ENCODE measurements at places on chromosomes 1 and 21.
A peak's percentile ranks its signal among the peaks of the same experiment; 100 is the strongest.

- DNase-seq, result peak; percentile 39
Observed at GRCh38 chr1:46757247-46757955, 38.5 kb upstream of the EFCAB14 start.

GRCh38 chr21:31316488-31317169 is 27.4 kb downstream of the TIAM1 start:
- DNase-seq, result peak; percentile 62

GRCh38 chr1:185956881-185957280 is 222.7 kb downstream of the HMCN1 start:
- DNase-seq, result no peak

- DNase-seq, result no peak
Observed at GRCh38 chr1:237779356-237779755, 111.4 kb downstream of the ZP4 start.

DNA sequence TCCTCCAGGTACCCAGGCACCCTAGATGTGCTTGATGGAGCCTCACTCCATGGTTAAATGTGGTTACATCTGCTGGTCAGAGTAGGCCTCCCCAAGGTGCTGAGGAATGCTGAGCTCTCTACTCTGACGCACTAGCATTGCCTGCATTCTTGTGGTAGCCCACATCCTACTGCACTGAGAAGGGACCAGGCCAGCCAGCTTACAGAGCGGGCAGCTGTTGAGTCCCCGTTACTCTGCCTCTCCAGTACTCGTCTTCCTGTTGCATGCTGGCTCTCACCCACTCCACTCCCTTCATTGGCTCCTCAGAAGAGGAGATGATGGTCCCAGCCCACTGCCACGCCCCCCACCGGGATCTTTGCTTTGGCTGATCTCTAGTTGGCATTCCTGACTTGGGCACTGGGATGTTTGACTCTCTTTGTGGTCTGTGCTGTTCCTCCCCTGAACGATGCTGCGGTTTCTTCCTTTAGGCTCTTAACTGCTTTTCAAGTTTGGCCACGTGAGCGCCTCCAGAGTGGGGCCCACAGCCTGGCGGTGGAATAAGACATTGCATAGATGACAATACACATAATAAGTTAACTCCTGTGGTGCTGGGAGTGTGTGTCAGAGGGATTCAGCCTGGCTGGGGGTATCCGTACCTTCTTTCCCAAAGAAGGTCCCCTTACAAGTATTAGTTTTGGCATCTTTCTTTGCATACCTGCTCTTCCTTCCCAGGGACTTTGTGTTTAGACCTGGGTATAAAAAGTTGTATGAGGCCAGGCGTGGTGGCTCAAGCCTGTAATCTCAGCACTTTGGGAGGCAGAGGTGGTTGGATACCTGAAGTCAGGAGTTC is 18.6 kb downstream of the AZIN2 start:
- peak; percentile 100 for DNase-seq

DNA sequence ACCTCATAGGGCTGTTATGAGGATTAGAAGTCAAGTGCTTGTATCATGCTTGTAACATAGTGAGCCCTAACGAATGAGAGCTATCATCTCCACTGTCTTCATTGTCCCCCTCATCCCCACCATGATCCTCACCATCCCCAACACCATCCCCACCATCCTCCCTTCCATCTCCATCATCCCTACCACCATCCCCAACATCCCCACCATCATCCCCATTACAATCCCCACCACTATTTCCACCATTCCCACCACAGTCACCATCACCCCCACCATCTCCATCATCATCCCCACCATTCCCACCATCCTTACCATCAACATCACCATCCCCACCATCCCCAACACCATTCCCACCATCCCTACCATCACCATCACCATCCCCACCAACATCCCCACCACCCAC is 39.1 kb upstream of the PADI1 start:
- no peak for DNase-seq

DNA sequence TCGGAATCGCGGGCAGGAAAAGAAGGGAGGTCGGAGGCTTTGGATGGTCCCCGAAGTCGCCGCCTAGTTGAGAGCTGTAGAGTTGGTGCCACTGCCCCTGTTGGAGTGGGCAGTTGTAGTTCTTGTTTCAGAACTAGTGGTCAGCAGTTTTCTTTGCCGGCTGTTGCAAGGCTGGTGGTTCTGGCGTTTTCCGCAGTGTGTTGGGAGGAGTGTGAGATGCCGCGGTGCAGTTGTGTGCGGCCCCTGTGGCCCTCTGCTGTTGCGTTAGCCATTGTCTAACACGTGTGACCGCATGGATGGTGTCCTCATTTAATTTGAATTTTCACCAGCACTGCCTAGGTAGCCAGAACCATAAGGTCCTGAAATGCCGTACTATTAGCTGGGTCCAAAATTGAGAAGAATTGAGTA is 1.4 kb downstream of the ARF1 start:
- DNase-seq, result peak; percentile 40

DNA sequence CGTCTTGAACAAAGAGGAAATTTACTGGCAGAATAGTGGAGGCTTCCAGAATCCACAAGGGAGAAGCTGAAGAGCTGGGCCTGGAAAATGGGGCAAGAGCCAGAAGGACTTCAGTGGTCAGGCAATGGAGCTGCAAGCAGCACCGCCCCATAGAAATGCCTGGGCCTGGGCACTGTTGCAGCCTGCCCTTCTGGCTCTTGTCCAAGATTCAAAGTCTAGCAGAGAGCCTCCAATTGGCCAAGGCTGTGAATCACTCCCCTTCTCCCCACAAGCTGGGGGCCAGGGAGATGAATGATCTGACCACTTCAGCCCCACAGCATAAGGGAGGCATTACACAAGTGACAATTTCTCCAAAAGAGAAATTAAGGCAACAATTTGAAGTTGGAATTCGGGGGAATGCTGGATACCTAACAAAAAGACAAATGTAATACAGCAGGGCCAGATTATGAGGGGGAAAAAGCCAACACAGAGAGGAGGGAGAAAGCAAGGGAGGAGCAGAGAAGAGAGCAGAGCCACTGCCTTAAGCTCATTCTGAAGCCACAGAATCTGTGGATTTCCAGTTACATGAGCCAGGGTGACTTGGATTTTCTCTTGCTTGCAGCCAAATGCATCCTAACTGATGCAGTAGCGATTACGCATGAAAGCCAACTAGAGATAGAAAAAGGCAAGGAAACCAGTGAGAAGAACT is 80.3 kb downstream of the LRIG2 start:
- no peak for DNase-seq

GRCh38 chr1:172761581-172762486 is 102.9 kb downstream of the FASLG start:
- DNase-seq, result peak; percentile 66

DNA sequence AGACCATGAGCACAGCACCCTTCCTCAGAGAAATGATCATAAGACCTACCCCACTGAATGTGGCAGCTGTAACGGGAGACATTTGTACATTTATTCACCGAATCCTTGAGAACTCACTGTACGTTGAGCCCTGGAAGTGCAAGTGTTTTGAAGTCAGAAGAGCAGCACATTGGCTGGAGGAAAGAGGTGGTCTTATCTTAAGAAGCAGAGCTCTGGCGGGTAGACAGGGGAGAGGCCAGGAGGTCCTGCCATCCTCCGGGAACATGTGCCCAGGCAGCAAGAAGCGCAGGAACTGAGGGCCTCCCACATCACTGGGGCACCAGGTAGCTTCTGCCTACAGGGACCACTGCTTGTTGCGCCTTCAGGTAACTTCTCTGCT is 169.2 kb upstream of the IRF2BP2 start:
- no peak for DNase-seq

GRCh38 chr1:83500531-83500930 is 498.4 kb downstream of the TTLL7 start:
- no peak for DNase-seq

GRCh38 chr1:50458507-50458906 is 35.3 kb upstream of the DMRTA2 start:
- DNase-seq, result peak; percentile 4

GRCh38 chr1:244833734-244834542 is 1.5 kb upstream of the COX20 start:
- peak; percentile 78 for DNase-seq

- DNase-seq, result no peak
Observed at GRCh38 chr1:56625819-56626440, 19.2 kb upstream of the PRKAA2 start.

DNA sequence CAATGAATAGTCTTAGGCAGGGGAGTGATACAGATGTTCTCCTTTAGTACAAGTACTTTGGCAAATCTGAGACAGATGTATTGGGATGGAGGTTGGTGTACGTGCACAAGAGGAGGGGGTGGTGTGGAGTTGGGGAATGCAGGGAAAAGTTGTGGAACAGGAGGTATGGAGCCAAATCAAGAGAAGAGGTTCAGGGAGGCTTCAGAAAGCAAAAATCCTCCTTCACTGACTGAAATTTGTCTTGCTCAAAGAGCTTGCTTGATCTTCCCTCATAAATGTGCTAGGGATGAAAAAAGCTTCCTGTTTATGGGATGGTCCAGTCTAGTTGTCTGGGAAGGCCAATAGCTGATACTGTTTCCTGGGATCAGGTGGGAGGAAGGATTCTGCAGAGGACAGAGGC is 5.8 kb downstream of the RNF19B start:
- no peak for DNase-seq

DNA sequence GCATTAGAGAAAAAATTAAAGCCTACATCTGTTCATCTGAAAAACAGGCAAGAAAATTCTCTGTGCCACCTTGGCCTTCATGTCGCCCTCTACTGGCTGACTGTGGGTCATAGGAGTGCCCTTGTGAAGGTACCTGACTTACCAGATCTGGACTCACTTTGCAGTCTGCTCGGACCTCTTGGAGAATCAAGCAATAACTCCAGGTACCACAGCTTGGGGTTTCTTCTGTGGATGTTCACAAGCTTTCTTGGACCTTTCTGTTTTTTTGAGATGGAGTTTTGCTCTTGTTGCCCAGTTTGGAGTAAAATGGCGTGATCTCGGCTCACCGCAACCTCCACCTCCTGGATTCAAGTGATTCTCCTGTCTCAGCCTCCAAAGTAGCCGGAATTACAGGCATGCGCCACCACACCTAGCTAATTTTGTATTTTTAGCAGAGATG is 2.4 kb upstream of the PRAMEF18 start:
- DNase-seq, result no peak

DNA sequence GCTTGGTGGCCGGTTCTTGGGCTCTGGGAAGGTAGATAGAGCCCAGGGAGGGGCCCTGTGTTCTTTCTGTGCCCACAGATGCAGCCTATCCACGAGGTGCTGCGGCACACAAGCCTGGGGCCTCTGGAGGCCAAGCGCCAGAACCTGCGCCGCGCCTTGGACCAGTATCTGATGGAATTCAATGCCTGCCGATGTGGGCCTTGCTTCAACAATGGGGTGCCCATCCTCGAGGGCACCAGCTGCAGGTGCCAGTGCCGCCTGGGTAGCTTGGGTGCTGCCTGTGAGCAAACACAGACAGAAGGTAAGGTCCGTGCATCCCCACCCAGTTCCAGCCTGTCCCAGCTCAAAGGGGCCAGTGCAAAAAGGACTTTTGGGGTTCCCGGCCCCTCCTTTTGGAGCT is 53.5 kb downstream of the C8B start:
- DNase-seq, result no peak

DNA sequence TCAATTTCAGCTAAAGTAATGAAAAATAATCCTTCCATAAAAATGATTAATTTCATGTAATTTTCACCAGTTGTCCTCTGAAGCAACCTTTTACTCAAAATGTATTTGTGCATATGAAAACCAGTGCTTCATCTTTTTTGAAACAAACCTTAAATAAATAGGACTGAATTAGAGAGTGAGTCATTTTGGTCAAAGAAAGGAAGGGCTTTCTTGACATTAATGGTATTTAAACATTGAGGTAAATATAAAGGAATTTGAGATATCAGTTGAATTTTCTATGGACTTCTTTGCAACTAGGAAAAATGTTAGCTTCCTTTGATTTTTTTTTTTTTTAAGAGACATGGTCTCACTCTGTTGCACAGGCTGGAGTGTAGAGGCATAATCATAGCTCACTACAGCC is 38.7 kb downstream of the SNX7 start:
- DNase-seq, result peak; percentile 47

- no peak for DNase-seq
Observed at GRCh38 chr1:203506858-203507626, 13.1 kb downstream of the OPTC start.

GRCh38 chr1:221670081-221670480 is 71.8 kb downstream of the DUSP10 start:
- peak; percentile 14 for DNase-seq

DNA sequence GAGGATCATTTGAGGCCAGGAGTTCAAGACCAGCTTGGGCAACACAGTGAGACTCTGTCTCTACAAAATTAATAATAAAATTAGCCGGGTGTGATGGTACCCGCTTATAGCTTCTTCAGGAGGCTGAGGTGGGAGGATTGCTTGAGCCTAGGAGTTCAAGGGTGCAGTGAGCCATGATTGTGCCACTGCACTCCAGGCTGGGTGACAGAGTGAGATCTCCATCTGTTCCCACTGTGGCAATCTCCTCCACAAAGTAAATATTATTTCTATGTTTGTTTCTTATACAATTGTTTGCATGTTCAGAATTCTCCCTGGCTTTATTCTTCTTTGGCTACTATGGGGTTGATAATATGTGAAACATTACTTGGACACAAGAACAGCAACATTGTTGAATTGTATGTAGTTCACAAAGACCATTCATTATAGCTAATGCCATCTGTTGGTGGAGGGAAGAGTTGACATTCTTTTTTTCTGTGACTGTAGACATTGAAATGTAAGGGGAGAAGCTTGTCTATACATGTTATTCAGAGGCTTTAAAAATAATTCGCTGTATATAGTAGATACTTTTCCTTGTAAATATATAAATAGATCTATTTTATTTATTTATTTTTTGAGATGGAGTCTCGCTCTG is 47.8 kb upstream of the SRSF10 start:
- DNase-seq, result peak; percentile 65

GRCh38 chr1:206978259-206978658 is 8.0 kb upstream of the FCAMR start:
- DNase-seq, result no peak

DNA sequence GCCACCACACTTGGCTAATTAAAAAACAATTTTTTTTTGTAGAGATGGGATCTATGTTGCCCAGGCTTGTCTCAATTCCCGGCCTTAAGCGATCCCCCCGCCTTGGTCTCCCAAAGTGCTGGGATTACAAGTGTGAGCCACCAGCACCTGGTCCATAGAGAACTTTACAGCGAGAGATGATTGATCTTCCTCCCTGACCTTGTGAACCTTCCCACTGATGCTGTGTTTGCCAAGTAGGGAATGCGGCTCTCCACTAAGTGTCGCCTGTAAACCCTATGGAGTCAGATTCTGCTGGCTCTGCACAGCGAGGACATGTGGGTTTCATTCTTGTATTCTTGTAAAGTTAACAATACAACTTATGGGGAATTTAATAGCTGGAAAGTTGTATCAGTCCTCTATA is 81.3 kb upstream of the LYST start:
- no peak for DNase-seq

GRCh38 chr1:84298328-84298683 is 3.2 kb upstream of the SAMD13 start:
- peak; percentile 38 for DNase-seq

GRCh38 chr21:34018910-34019309 is 54.5 kb upstream of the MRPS6 start:
- no peak for DNase-seq

GRCh38 chr1:186980400-186980799 is 151.7 kb downstream of the PLA2G4A start:
- DNase-seq, result no peak

GRCh38 chr1:220751111-220751510 is 3.0 kb downstream of the MTARC2 start:
- DNase-seq, result no peak

GRCh38 chr1:31570228-31570627 is 6.1 kb upstream of the TINAGL1 start:
- no peak for DNase-seq
